ENCODE measurements at places on chromosomes 1 and 21. TPM values are rescaled to one million over a fixed set of nuclear protein-coding genes. Genes with fewer than 3 reads are reported as not detected.

DNA sequence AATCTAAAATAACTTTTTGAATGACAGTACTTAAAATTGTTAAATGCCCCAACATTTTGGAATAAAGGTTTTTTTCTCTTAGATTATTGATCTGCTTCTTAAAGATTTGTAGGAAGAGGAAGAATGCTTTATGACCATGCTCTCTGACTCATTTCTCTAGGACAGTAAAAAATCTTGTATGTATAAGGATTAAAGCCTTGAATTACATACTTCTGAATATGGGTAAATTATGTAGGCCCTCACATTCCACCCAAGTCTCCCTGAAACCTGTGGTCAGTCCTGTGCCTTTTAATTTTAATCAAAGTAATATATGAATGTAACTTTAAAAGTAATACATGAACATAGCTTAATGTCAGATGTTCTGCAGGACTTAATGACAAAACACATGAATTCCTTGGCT lies 50.5 kb downstream of the ABCD3 start:
- no peak for DNase-seq

HSPB7 gene
- not detected for polyA plus RNA-seq

GRCh38 chr1:178802873-178803272 lies 68.0 kb downstream of the ANGPTL1 start:
- no peak for DNase-seq

GRCh38 chr1:3743421-3743820 lies 8.8 kb upstream of the CCDC27 start:
- DNase-seq, result no peak

GRCh38 chr1:22739648-22740385 lies 29.2 kb downstream of the EPHB2 start:
- DNase-seq, result no peak

DNA sequence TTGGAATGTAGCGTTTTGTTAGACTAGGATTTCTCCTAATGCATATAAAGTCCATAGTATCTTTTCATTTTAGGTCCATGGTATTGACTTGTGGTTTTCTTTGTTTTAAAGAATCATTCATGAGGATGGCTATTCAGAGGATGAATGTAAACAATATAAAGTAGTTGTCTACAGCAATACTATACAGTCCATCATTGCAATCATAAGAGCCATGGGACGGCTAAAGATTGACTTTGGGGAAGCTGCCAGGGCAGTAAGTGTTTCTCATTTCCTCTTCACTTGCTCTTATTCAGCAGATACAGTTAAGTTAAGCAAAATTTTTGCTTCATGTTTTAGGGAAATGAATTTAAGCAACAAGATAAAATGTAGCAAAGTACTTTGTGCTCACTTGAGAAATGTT lies 25.4 kb downstream of the GNAI3 start:
- DNase-seq, result peak; percentile 23

COL11A1 gene
- polyA plus RNA-seq, result not detected

DNA sequence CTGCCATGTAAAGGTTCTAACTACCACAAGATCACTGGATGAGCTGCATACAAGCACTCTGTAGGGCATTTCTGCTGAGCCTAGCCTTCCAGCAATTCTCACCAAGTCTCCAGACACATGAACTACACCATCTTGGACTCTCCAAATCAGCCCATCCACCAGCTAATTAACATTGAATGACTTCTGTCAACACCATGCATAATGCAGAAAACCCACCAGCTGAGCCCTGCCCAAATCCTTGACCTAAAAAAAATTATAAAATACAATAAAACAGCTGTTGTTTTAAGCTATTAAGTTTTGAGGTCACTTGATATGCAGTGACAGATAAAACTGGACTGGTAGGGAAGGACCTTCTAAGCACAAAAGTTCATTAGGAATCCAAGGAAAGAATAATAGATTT lies 44.3 kb upstream of the ATP1B1 start:
- DNase-seq, result no peak

CLCNKB gene
- polyA plus RNA-seq, result not detected

- no peak for DNase-seq
Observed at GRCh38 chr1:227058321-227058751, 118.2 kb downstream of the COQ8A start.

DNA sequence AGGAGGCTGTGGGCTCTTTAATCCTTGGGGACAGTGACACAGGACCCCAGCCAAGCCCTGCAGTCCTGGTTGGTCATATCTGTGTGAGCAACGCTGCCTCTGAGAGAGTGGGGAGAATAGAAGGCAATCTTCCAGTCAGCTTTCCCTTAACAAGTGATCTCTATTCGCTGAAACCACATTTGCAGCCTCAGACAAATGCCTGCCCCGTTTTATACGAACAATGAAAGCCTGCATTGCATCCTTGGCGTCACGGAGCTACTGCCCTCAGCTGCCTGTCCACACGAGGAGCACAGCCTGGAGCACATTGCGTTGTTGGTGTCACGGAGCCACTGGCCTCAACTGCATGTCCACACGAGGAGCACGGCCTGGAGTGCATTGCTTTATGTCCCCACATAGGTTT lies 150.2 kb upstream of the ARHGEF16 start:
- no peak for DNase-seq

DNA sequence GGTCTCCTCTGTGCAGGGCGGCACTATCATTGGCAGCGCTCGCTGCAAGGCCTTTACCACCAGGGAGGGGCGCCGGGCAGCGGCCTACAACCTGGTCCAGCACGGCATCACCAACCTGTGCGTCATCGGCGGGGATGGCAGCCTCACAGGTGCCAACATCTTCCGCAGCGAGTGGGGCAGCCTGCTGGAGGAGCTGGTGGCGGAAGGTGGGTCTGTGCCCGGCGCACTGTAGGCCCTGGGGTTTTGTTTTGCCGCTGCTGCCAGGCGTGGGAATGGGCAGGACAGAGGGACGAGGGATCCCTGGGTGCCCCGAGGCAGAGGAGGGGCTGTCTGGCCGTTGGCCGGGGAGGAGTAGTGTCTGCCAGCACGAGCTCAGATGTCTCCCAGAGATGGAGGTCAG lies 12.2 kb downstream of the PFKL start:
- DNase-seq, result no peak

- no peak for DNase-seq
Observed at GRCh38 chr1:183993132-183993531, 44.4 kb downstream of the COLGALT2 start.

- DNase-seq, result no peak
Observed at GRCh38 chr1:2547210-2548067, 8.7 kb upstream of the TNFRSF14 start.

TGFB2 gene
- polyA plus RNA-seq, result 0.55 TPM

- DNase-seq, result no peak
Observed at GRCh38 chr1:54142146-54142900, 10.5 kb downstream of the CDCP2 start.

Data from B cell (primary cell).